ENCODE measurements at places on chromosomes 4 and X.

- peak; percentile 82 for DNase-seq
These were observed at the start of gene TMEM131L for GRCh38 chr4:153466081-153466948. Gene TMEM131L, plus strand, starts transcription at chr4:153466360. Its CDS starts 38 bp downstream, at chr4:153466398.

DNA sequence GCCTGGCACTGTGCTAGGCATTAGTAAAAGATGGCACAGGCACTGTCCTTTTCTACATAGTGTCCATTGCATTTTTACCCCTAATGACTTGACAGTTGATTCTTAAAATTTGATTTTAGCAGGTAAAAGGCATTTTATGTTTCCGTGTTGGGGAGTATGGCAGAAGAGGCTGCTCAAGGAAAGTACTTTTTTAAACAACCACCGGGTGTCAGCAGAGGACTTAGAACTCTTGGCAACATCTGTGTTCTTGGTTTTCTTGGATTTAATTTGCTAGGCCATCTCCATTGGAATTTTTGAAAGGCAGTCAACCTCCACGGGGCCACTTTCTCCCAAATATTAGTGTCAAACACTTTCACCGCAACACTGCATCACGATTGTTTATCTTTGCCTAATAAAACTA, 102.9 kb downstream of the TSPAN7 start:
- DNase-seq = peak; percentile 0

DNA sequence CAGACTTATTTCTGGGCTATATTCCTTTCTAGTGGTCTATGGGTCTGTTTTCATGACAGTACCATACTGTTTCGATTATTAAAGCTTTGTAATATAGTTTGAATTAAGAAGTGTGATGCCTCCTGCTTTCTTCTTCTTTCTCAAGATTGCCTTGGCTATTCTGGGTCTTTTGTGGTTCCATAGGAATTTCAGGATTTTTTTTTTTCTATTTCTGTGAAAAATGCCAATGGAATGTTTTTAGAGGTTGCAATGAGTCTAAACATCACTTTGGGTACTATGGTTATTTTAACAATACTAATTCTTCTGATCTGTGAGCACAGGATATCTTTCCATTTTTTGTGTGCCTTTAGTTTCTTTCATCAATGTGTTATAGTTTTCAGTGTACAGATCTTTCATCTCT, 204.3 kb upstream of the HCCS start:
- no peak for DNase-seq

DNA sequence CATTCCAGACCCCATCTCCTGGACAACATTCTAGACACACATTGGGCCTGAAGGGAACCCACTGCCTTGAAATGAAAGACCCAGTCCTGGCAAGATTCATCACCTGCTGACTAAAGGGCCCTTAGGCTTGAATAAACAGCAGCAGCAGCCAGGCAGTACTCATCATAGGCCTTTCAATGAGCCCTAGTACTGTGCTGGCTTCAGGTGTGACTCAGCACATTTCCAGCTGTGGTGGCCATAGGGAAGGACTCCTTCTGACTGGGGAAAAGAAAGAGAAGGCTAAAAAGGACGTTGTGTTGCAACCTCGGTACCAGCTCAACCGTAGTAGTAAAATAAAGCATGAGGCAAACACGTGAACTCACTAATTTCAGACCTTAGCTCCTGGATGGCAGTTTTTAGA, 344.0 kb downstream of the ACTRT1 start:
- no peak for DNase-seq

- no peak for DNase-seq
These were observed 14.7 kb downstream of the DCK start for GRCh38 chr4:71008196-71008595.

DNA sequence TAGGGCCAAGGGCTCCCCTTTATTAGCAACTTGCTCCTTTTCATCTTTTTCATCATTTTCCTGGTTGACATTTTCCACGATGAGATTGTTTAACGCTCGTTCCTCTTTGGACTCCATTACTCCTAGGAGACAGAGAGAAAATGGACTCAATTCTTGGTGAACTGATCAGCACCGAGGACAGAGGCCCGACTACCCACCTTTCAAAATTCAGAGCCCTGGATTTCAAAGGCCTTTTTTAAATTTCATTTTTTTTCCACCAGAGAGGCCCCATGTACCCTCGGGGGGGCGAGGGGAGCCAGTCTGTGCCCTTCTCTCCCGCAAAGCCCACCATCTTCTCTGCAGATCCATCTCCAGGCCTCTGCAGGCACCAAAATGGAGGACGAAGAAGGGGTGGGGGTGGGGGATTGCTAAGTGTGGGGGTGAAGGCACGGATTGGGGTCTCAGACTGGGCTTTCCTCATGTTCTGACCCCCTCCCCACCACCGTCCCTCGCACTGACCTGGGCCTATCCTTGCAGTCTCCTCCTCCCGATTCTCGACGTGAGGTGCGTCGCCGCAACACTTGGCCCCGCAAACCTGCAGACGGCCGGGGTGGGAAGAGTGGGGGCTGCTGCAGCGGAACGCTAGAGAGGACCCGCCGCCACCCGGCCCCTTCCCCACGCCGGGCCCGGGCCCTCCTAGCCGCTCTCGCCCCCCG, 783 bp downstream of the BEX2 start:
- peak; percentile 1 for DNase-seq

DNA sequence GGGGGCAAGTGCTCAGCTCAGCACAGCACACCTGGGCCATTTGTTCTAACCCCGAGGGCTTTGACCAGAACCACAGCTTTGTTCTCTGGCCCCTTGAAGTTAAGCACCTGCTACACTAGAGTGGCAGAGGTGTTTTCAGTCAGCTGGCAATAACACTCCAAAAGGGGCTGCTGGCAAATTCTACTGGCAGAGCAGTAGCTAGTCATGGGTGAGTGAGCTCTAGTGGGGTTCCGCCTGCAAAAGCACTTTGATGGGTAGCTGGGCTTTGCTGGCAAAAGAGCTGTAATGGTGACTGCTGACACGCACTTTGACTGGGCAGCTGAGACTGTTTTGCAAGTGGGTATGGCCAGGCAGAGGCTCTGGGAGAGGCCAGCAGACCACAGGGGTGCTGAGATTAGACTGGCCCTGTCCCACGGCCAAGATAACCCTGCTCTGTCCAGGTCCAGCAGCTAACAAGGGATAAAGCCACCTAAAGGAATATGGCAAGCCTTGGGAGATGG, 65.2 kb upstream of the TENT5D start:
- no peak for DNase-seq

DNA sequence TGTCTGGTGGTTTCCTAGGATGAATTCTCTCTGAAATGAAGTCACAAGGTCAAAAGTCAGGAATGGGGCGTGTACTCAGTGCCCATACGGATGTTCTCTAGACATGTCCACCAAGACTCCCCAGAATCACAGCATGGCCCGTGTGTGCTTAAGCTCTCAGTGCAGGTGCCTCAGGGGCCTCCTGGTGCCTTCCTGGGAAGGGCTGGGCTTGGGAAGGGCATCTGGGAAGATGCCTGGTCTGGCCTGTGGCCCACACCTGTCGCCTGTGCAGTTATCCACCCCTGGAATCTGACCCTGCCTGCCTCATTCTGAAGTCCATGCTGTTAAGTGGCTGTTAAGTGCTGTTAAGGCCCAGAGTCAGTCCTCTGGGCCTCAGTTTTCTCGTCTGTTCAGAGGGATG, 31.2 kb downstream of the SORCS2 start:
- no peak for DNase-seq

DNA sequence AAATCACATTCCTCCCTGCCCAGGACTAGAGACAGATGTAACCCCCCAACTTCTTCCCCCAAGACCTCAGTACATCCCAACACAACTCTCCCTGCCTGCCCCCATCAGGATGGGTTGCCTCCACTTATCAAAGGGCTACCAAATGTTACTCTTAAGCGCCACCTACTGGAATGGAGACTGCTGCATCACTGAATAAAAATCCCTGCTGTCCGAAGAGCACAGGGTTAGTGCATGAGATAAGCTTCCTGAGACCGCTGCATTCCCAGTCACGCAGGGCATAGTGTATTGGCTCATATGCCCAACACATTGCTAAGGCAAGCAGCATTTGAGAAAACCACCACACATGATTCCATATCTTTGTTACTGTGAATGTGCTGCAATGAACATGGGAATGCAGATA, 544.5 kb downstream of the PPP4R3C start:
- DNase-seq = no peak

DNA sequence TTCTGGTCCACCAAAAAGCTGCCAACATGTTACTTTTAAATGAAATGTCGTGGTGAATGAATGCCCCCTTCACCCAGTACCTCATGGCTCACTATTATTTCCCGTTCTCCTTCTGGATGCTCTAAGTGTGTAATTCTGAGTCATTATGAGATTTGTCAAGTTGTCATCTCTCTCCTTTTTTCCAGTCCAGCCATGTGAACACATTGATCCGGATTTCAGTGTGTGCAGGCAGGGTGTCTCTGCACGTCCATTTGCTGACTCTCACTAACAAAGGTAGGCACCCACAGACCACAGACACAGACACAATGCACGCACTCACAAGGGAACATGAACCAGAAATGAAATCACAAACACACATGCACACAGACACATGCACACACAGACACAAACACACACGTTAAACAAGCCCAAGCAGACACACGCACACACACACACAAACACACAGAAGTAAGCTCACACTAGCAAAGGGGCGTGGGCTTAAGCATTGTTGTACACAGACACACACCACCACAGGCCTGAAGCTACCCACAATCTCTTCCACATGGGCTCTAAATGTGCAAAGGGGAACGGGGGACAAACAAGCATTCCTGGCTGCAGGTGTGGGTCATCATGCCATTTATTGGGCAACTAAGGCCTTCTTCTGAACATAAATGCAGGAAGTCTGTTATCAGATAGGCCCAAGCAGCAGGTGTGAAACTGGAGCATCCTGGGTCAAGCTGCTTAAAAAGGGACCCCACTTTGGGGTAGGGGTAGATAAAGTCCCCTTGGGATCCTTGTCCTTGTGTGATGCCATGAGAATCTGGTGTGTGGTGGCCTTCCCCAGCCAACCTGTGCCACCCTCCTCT, 58.1 kb downstream of the NBDY start:
- no peak for DNase-seq

DNA sequence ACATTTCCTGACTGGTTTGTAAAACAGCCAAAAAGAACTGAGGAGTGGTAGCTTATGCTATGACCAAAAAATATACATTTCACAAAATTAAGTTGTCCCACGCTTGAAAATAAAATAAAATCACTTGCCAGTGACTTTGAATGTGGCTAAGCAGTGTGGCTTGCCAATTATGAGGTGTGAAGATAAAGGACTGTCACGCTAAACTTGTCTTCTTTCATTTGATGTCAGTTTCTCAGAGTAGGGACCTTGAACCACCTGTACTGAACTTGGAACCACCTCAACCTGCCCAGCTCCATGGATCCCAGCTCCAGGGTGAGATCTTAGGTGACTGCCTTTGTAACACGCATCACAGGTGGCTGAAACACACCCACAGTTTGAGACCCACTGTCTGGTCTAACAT, 113.7 kb upstream of the TBL1X start:
- DNase-seq = peak; percentile 28

DNA sequence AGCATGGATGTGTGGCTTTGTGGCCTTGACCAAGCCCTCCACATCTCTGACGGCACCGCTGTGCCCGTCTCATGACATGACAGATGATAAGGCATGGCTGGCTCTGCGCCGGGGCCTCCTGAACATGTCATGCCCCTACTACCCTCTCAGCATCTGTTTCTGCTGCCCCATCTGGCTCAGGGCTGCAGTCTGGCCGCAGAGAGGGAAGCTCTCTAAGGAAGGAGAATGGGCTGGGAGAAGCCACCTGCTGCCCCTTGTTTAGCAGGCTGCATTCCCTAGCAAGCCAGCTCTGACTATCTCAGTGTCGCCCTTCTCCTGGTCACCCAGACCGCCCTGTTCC, 7.2 kb downstream of the ZNF185 start:
- DNase-seq = no peak

All from CD4-positive, alpha-beta T cell treated with Interleukin-10 for 1 hour (primary cell).